ENCODE measurements at places on chromosomes 13 and 19. TPM values are rescaled to one million over a fixed set of nuclear protein-coding genes. Genes with fewer than 3 reads are reported as not detected.

Gene FARP1
- 42.5 TPM for total RNA-seq

Gene ZNF835
- total RNA-seq = 2.2 TPM

Gene UCHL3
- total RNA-seq = 38.8 TPM

Gene EFNB2
- 21.6 TPM for total RNA-seq

Gene FFAR2
- 2.4 TPM for total RNA-seq

Gene VSTM2B
- total RNA-seq = not detected

Gene MEIOSIN
- total RNA-seq = not detected

Gene PCDH20
- total RNA-seq = 0.10 TPM

Gene GRIN2D
- total RNA-seq = 0.48 TPM

Gene PSPN
- 0.87 TPM for total RNA-seq

Gene CIC
- 57.9 TPM for total RNA-seq

Gene CCDC9
- total RNA-seq = 27.3 TPM

Gene C19orf38
- 4.4 TPM for total RNA-seq

Gene MAST1
- 0.90 TPM for total RNA-seq

Gene PRR36
- not detected for total RNA-seq

Gene OR4F17
- not detected for total RNA-seq

Gene GZMM
- total RNA-seq = 0.74 TPM

Gene ZNF547
- 2.2 TPM for total RNA-seq

Gene ERICH6B
- total RNA-seq = not detected

Gene CEACAM3
- total RNA-seq = 1.6 TPM

Gene IL4I1
- 2.3 TPM for total RNA-seq

Gene DCAF15
- total RNA-seq = 17.5 TPM

Gene CLDND2
- 4.4 TPM for total RNA-seq

Gene IGFL3
- not detected for total RNA-seq

Gene RASGRP4
- 8.4 TPM for total RNA-seq

Gene OR7A5
- total RNA-seq = not detected

Gene TRAPPC2B
- 10.3 TPM for total RNA-seq

Gene LAIR1
- 63.8 TPM for total RNA-seq

Gene KASH5
- total RNA-seq = not detected

Gene BST2
- 185 TPM for total RNA-seq

Gene HSPB6
- 506 TPM for total RNA-seq

Gene SELENOV
- total RNA-seq = not detected

Gene ARRDC5
- 0.67 TPM for total RNA-seq

Gene CYP2F1
- not detected for total RNA-seq

Gene THSD8
- 2.1 TPM for total RNA-seq

Gene DIS3
- 26.3 TPM for total RNA-seq

Gene UGGT2
- total RNA-seq = 32.4 TPM

Gene PALM
- total RNA-seq = 212 TPM

Gene STARD13
- total RNA-seq = 59.2 TPM

Gene SPTBN4
- total RNA-seq = 6.1 TPM

Gene ZNF793
- 2.3 TPM for total RNA-seq

Gene CCDC194
- 0.87 TPM for total RNA-seq

Gene GARRE1
- 37.7 TPM for total RNA-seq

All from mesenteric fat pad (tissue), 1 donor.